ENCODE measurements at places on chromosomes 7 and 10.

- no peak for DNase-seq
Measured at GRCh38 chr7:102295346-102296178, 8.9 kb downstream of the SH2B2 start.

GRCh38 chr7:155974186-155974897, 162.1 kb upstream of the SHH start:
- no peak for DNase-seq

GRCh38 chr7:21771906-21772610, 173.6 kb downstream of the CDCA7L start:
- DNase-seq: peak; percentile 77

- DNase-seq: peak; percentile 55
Measured at GRCh38 chr7:100875356-100875751, 451 bp downstream of the SRRT start.

GRCh38 chr10:103224133-103224532, 21.6 kb upstream of the RPEL1 start:
- DNase-seq: no peak

GRCh38 chr7:140155428-140155827, 21.4 kb downstream of the KDM7A start:
- peak; percentile 41 for DNase-seq

GRCh38 chr10:30502266-30503060, 68.5 kb downstream of the MAP3K8 start:
- DNase-seq: peak; percentile 97

DNA sequence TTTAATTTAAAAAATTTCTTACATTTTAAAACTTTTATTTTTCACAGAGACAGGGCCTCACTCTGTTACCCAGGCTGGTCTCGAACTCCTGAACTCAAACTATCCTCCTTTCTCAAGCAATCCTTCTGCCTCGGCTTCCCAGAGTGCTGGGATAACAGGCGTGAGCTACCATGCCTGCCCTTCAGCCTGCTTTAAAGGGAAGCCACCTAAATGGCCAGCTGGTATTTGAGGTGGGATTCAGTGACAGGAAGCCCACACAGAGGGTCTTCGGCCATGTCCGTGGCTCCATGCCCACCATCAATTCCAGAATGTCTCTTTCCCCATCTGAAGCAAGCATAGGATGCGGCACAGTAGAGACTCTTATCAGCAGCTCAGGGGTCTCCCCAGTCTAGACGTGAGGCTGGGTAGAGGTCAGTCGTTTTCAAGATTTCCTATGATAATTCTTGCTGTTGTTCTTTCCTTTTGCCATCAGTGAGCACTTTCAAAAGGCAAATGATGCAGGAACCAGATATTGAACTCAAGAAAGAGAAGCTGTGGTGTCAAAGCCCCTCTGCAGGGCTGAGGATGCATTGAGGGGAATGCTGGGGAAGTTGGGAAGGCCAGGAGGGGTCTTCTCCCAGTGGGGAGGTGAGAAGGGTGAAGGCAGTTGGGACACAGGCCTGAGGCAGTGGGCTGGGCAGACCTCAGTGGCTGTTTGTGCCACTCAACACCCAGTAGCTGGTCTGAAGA, 291.5 kb upstream of the IGFBP3 start:
- no peak for DNase-seq

DNA sequence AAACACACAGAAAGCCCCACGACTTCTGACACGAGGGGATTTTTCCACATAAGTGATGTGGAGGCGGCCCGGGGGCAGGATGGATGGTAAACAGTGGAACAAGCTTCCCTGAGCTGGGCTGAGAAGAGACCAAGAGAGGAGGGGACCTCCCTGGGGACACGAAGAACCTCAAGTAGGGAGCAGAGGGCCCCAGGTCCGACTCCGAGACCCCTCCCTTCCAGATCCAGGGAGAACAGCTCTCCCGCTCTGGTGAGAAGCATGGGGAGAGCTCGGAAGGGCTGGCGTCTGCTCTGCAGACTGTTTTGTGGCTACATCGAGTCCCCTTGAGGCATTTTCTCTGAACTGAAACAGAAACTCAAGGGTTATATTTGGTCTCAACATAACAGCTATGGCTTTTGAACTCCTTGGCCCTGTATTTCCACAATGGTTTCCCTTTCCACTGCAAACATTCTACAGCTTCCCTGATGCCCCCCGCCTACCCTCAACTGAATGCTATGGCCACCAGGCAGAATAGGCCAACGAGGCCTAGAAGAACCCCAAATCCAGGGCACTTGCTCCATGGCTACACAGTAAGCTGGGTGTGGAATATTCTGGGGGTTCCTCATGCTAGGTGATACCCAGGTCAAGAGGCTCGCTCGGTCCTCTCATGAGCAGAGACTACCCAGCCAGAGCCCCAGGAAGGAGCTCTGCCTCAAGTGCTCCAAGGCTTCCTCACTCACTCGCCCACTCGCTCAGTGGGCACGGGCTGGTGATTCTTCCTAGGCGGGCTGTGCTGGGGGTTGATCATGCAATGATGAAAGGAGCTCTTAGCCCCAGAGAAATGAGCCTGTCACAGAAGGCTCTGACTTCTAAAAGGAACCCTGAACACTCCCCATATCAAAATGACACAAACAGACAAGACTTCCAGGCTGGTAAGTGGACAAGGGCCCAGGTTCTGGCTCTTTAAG, 47.5 kb downstream of the FAM53B start:
- DNase-seq: no peak

DNA sequence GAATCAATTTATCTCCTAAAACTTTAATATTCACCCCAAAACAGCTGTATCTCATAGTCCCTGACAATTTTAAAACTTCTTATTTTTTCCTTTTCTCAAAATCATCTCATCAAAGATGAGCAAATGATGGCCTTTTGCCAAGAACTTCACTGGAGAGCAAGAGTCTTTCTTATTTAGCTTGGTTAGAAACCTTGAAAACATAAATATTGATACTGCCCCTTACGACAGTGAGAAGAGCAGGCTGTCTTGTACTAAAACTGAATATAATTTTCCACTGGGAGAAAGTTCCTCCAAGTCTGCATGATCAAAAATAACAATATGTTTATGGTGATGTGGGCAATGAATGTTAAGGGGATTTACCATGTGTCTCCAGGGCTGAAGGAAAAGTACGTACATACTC, 109.0 kb downstream of the COL28A1 start:
- no peak for DNase-seq

GRCh38 chr10:129945941-129946760, 17.9 kb downstream of the EBF3 start:
- no peak for DNase-seq
